ENCODE measurements at places on chromosomes 5 and 9.

GRCh38 chr5:140524003-140524402, 23.5 kb upstream of the EIF4EBP3 start:
- DNase-seq: no peak

DNA sequence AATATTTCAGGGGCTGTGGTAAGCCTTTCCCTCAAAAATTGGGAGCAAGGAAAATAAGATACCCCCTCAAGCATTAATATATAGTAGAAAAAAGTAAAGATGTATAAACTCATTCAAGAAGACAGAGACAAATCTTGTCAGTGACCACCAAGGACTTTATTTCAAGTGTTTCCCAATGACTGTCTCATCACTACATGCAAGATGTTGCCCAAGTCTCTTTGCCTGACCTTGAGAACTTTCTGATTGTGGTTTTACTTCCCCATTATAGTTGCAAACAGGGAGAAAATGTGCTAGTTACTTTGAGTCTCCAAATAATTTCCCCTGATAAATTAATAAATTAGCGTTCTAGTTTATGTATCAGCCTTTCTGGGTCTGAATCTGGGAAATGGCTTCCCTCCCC, 4.0 kb upstream of the SLC46A2 start:
- no peak for DNase-seq

GRCh38 chr5:9046756-9047481, 499.0 kb downstream of the SEMA5A start:
- DNase-seq: no peak

DNA sequence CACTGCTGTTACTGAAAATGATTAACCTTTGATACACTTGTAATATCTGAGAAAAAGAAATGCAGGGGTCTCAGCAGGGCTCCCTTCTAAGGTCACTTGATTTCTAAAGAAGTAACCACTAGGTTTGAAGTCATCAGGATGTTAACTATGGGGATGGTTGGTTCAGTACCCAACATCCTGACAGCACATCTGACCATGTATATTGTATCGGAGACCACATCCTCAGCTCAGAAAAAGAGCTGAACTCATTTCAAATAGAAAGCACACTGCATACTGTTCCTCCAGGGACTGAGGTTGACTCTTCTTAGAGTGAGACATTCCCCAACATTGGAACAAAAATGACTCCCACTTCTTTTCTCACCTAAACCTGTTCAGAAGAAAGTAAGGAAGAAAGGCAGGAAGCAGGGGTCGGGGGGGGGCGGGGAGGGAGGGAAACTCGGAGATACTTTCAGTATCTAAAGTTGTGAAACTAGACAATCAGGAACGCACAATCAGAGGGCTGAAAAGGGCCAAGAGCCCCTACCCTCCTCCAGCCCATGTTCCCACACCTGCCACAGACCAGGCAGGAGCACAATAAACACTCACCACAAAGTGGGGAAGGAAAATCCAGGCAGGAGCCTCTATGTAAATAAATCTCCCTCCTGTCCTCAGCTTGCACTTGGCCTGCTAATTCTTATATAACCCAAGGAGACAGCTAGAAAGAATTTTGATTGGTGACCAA, 730 bp upstream of the GZMA start:
- DNase-seq: no peak

DNA sequence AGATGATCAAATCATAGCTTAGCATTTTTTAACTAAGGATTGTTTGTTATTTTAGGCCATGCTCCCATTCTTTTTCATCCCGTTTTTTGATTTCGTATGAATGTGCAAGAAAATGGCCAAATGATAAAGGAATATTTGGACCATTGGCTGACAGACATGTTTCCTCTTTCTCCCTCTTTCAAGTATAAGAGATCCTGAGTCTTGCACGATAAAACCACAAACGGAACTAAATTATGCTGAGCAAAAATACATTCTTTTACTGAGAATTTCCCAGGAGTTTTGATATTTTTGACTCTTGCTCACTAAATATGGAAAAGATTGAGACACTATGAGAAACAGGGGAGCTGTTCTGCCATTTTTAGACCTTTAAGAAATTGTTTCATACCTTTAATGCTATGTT, 90.4 kb upstream of the KLF9 start:
- no peak for DNase-seq

DNA sequence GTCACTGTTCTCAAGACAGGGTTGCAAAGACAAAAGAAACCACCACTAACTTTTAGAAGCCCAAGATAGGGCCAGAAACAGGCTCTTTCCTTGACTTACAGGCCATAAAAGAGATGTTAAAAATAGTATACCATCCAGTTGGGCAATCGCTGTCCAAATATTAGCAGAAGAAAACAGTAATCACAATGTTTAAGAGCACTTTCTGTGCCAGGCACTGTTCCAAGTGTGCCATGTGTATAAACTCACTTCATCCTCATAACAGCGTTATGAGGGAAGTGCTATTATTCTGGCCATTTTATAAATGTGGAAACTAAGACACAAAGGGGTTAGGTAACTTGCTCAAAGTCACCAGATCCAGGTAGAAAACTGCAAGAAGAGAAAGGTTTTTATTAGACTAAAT, 111.7 kb downstream of the KCNN2 start:
- DNase-seq: no peak

DNA sequence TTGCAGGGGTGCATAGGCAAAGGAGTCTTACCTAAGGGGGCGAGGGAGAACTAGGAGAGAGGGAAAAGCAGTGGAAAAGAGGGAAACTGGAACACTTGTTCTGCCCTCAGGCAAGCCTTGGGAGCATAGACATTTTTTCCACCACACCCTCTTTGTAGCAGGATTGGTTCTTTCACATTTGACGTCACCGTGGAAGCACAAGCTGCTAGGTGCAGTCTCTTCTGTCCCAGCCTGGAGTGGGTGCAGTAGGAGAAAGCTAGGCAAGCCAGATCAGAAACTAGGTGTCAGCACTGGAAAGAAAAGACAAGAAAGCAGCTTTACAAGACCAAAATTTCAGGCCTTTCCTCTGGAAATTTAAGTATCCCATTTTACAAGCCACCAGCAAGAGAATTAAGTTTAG, 440.4 kb downstream of the EFNA5 start:
- DNase-seq: no peak

- no peak for DNase-seq
Observed at GRCh38 chr5:52727020-52727419, 60.7 kb upstream of the ITGA1 start.

- no peak for DNase-seq
Observed at GRCh38 chr5:77958642-77959330, 182.6 kb upstream of the TBCA start.

- no peak for DNase-seq
Observed at GRCh38 chr5:111225926-111226325, 1.7 kb downstream of the CAMK4 start.

DNA sequence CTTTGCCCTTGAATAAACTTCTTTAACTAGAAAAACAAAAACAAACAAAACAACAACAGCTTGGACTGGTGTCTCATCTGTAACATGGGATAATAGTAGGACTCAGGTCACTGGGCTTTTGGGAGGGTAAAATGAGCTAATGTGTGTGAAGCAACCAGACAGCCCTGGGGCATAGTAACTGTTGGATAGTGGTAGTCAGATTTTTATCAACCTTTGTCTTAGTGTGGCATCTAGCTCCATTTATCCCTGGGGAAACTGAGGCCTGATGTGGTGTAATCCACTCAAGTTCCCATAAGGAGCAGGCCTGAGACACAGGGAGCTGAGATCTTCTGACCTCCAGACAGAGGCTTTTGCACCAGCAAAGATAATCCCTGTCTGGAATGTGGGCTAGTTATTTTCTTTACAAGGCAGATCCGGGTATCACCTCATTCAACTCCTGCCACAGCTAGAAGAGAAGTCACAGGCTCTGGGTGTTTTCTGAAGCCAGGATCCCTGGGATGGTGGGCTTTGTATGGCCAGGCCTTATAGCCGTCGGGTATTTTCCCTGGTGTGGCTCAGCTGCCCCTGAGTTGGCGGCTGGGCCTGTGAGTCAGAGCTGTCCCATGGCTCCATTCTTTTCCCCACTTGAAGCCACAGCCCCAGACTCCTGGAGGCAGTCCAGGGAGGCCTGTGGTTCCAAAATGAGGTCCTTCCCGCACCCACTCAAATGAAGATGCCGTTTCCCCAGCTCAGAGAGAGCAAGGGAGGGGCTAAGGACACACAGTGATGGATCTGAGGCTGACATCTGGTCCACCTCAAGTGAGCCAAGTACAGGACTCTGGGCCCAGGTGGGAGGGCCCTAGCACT, 26.1 kb upstream of the CSF1R start:
- no peak for DNase-seq

GRCh38 chr5:149802008-149802680, 72.0 kb downstream of the PPARGC1B start:
- DNase-seq: no peak

- DNase-seq: no peak
Observed at GRCh38 chr5:71582945-71583584, 4.1 kb upstream of the MCCC2 start.

GRCh38 chr5:94702729-94703128, 84.3 kb downstream of the SLF1 start:
- no peak for DNase-seq

DNA sequence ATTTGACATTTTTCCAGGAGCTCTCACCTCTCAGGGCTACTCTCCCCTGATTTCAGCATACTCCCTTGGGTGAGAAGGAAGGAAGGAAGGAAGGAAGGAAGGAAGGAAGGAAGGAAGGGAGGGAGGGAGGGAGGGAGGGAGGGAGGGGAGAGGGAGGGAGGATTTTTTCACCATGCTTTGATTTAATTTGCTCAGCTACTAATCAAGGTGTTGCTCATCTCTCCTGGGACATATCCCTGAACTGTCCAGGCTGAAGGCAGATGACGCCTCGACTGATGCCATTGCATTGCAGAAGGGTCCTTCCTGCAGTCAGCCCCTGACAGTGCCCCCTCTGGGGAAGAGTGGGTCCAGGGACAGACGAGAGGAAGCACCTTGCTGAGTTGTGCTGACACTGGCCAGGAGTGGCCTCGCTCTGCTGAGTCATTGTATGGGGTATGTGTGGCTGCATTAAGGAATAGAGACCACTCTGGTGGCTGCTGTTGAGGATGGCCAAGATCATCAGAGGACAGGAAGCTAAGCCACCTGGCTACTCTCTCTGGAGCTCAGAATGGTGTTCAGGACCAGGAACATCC, 43.6 kb upstream of the CRB2 start:
- no peak for DNase-seq

DNA sequence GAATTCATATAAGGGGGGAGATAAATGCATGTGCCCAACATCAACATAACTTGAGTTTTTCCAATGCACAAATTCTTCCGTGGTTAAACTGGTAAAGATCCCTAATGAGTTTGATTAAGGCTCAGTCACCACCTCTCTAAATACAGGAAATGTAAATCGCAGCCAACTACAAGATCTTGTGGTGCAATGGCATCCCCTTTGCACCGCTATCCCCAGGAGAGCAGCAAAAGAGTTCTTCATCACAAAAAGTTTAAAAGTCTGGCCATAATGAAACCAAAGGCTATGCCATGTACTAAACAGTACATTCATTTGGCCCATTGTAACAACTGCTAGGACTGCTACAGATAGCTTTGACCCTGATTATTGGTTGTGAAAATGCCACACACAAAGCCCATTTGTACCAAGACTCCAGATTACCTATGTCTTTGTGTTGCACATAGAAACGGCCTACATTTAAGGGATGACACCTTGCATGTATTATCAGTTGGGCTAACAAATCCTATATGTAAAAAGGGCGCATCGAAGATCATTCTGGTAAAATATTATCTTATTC, 44.5 kb downstream of the ZNF608 start:
- no peak for DNase-seq

- no peak for DNase-seq
Observed at GRCh38 chr9:108478431-108479332, 377.1 kb downstream of the ACTL7B start.

DNA sequence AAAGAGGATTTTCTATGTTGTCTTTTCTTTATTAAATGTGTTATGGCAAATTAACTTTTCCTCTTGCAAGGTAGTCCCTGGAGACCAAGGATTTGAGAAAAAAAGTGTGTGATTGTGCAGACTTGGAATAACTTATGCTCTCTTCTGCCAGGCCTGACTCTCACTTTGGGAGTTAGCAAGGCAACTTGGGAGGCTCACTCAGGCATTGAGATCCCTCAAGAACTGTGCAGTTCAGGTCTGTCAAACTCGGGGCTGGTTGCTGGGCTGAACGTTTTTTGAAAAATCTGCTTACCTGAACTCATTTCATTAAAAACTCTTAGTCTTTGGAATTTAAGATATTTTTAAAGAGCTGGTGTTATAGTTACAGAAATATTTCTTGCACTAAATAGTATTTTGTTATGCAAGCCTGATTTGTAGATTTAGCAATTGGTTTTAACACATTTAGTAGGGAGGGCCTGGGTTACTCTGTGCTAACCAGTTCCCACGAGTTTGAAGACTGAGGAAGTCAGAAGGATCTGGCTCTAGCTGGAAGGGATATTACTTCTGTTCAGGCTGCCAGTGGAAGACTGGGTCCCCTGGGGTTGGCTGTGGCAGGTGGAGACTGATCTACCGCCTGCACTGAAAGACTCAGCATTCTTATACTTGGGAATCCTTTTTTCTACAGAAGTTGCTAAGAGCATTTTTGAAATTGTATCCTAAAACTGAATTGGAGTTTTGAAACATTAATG, 150.4 kb upstream of the PCSK5 start:
- DNase-seq: no peak

DNA sequence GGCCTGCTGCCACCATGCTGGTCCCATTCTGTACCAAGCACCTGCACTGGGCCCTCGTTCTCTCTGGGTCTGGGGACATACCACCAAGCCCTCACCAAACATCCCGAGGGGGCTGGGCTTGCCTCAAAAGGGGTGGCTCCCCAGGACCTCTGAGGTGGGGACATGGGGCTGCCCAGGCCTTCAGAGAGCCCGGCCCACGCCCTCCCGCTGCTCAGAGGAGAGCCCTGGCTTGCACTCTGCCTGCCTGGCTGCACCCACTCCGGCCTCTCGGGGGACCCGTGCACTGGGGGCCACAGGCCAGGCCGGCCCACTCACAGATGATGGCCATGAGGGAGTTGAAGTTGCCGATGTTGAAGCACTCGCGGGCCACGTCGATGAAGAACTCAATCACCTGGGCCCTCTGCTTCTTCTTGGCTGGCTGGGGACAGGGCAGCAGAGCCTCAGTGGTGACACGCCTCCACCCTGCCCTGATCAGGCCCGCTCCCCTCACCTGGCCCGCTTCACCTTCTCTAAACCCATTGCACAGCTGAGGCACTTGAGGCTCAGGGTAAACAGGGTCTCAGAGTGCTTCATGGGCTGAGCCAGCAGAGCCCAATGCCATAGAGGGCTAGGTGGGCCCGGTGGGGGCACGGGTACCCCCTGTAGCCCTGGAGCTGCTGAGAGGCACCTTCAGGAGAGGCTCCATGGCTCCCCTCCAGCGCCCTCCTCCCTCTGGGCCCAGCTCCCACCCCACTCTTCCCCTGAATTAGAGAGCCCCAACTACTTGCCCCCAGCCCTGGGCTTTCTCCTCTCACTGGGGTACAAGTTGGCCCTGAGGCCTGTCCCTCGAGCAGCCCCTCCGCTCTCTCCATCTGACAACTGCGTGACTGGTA, 47.7 kb upstream of the RNF130 start:
- no peak for DNase-seq

- no peak for DNase-seq
Observed at GRCh38 chr5:119928974-119929373, 299.6 kb downstream of the FAM170A start.

Data from progenitor cell of endocrine pancreas (in vitro differentiated cells).